ENCODE measurements at places on chromosomes 12 and 14.

DNA sequence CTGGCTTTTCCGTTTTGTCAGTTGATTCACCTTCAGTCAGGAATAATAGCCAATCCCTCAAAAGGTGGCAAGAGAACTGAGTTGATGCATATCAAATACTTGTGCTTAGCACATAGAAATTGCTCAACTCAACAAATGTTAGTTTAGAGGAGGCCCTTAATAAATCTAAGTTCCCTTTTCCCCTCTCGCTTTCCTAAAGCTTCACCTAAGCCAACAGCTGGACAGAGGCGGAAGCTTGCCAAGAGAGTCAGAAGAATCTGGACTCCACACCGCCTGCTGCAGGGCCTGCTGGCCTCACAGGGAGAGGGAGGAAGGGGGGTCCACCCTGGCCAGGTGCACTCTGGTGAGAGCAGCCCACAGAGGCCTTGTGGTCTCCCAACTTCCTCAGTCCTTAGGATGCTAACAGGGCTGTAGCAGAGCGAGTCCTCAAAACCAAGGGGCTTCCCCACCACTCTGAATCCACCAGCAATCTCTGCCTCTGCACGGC, 213.1 kb downstream of the CHST11 start:
- no peak for DNase-seq

- DNase-seq = peak; percentile 14
Observed at GRCh38 chr14:89303456-89304435, 113.3 kb downstream of the FOXN3 start.

DNA sequence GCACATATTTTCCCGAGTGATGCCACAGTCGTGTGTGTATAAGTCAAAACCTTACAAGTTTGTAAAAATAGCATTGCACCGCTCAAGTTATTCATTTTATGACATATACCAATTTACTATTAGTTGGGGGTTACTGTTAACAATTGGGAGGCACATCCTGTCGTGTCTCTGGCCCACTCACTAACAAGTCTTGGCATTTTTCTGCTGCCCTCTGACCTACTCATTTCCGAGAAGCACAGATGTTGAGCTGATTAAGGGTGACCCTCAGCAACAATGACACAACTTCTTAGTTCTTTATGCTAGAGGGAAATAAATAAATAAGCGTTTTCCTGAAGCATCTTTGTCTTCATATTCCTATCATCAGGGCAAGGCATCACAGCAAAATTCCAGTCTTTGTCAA, 6.8 kb upstream of the ATG14 start:
- DNase-seq = no peak

DNA sequence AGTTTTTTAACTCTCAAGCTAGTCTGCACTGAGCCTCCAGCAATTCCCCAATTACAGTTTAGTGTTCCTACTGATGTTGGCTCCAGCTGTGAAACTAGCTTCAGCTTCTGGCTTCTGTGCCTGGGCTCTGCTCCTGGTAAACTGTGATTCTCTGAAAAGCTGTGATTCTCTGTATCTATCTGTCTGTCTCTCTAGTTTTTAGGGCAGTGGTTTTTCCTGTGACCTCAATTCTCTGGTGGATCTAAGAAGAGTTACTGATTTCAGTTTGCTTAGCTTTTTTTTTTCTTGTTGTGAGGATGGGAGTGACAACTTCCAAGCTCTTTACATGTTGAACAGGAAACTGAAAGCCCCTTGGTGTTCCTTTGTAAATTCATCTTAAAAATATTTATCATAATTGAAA, 3.8 kb upstream of the HIF1A start:
- no peak for DNase-seq

GRCh38 chr14:68020493-68020892, 200.9 kb downstream of the RAD51B start:
- DNase-seq = no peak

GRCh38 chr12:79549531-79550271, 141.1 kb downstream of the PAWR start:
- no peak for DNase-seq

GRCh38 chr14:26486922-26487321, 110.9 kb downstream of the NOVA1 start:
- no peak for DNase-seq

GRCh38 chr12:119072440-119072839, 91.1 kb downstream of the SRRM4 start:
- DNase-seq = no peak

- no peak for DNase-seq
Observed at GRCh38 chr14:72558721-72559120, 335.2 kb downstream of the DPF3 start.

- no peak for DNase-seq
Observed at GRCh38 chr12:49027846-49028555, 9.4 kb upstream of the PRKAG1 start.

DNA sequence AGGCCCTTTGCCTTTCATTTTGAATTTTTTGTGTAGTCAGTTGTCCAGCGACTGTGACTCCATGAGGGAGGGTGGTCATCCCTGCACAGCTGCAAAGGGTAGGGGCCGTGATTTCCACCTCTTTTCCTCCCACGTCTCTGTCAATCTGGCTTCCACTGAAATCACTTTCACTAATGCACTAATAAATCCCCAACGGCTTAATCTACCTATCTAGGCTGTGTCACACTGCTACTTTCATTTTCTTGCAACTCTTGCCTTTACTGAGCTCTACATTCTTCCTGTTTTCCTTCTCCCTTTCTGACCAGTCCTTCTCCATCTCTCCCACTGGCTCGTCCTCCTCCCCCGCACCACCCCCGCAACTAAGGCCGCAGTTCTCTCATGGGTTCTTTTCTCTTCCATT, 212.3 kb upstream of the FOXN3 start:
- no peak for DNase-seq

All from nephron progenitor cell (in vitro differentiated cells).